EL (cell line): ENCODE measurements at places on chromosomes 3 and 15.

DNA sequence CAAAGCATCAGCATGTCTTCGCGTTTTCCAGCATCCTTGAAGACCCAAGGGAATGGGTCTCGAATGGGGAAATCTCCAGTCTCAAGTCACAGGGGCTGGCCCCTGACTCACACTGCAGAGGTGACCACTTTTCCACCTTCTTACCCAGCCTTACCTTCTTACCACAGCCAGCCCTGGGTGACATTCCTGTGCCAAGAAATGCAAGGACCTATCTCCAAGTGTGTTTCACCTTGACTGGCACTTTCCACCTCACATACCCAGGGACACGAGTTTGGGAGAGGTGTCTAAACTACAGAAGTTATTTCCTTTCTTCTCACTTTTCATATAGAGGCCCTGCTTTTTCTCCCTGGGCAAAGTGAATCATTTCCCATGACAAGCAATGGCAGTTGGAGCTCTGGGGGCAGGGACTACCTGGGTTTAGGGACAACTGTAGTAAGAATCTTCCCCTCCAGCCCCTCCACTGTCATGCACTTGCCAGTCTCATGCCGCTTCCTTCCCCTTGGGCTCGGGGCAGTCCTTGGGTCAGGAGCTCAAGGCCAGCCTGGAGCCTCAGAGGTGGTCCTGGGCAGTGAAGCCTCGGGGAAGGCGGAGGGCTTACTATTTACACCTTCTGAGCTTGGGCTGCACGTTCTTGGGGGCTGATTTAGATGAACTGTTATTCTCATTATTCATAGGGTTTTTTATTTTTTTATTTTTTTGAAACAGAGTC is 16.8 kb downstream of the PAQR5 start:
- no peak for DNase-seq

- DNase-seq, result no peak
Observed at GRCh38 chr3:64166584-64167162, 58.6 kb downstream of the PRICKLE2 start.

DNA sequence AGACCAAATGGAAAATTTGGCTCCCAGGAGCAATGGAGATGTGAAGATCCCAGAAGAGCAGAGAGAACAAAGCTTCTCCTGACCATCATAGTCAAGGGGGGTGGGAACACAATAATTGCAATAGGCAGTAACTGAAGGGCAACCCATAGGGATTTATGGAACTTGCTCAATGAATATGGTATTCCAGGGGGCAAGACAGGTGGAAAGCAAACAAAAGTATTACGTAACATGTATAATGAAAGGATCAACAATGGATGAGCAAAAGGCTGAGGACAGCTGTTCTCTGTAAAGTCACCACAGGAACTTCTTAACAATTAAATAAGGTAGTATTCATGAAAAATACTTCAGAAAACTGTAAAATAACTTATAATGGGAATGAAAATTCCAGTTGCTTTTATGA is 226.1 kb downstream of the PCCB start:
- no peak for DNase-seq

- DNase-seq, result no peak
Observed at GRCh38 chr3:7461202-7461825, 600.4 kb downstream of the GRM7 start.

DNA sequence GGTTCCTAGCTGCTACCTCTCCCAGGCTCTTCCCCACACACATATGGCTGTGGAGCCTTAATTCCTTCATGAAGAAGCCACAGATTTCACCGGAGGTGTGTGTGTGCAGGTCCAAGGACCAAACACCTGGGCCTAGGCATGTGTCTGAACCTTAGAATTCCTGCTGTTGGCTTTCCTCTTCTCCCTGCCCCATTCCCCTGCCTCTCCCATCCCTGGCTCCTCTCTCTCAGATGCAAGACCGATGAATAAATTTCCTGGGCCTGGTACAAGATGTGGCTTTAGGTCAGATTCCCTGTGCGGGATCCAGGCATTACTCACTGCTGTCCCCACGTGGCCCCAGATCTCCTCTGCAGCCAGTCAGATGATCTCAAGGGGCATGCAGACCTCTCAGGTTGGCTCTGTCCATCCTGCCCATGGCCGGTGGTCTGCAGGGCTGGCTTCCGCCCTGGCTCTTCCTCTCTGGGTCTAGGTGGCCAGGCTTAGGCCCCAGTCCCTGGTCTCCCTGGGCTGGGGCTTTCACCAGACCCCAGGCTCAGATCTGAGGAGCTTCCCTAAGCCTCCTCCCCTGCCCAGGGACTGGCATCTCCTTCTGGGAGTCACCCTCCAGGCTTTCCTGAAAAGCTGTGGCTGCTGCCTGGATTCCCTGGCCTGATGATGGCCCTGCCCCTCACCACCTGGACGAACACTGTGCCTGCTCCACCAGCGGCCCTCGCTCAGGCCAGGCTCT is 20.5 kb downstream of the CCR9 start:
- peak; percentile 75 for DNase-seq

GRCh38 chr15:57102858-57103257 is 184.4 kb downstream of the TCF12 start:
- no peak for DNase-seq

GRCh38 chr3:107323723-107324122 is 53.5 kb upstream of the CCDC54 start:
- DNase-seq, result no peak

DNA sequence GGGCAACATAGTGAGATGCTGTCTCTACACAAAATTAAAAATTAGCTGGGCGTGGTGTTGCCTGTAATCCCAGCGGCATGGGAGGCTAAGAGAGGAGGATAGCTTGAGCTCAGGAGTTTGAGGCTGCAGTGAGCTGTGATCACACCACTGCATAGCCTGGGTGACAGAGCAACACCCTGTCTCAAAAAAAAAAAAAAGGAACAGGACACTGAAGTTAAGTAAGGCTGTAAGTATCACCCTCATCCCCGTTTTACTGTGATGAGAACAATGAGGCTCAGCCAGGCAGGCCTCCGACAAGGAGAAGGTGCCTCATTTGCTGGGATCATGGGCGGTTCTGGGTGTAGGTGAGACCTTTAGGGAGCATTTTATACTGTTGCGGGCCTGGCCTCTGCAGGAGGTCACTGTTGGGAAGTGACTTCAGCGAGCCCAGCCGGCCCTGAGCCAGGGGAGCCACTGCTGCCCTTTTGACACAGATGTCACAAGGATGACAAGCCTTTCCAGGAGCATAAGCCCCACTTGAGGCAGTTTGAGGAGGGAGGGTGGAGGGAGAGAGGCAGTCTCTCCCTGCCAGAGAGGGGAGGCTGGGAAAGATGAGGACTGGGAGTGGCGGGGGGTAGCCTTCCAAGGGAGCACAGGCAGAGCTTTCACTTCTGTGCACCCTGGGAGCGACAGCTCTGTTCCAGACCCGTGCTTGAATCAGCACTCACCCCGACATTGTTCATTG is 30.8 kb downstream of the IRAK2 start:
- no peak for DNase-seq

- DNase-seq, result no peak
Observed at GRCh38 chr3:128107834-128108233, 15.8 kb downstream of the RUVBL1 start.

DNA sequence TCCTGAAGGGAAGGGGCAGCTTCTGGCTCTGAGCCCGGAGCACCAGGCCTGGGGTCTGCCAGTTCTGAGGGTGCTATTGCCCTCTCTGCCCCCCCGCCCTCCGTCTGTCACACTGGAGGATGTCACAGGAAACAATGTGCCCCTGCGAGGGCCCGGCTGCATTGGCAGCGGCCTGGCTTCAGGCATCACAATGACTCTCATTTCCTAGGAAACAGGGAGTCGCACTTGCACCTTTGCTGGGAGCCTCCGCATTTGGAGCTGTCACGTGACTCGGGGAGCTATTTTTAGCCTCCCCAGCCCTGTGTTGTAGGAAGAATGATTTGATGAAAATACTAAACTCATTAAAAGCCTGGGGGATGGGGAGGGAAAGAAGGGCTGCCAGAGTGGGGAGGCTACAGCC is 518.9 kb downstream of the SHQ1 start:
- DNase-seq, result no peak

DNA sequence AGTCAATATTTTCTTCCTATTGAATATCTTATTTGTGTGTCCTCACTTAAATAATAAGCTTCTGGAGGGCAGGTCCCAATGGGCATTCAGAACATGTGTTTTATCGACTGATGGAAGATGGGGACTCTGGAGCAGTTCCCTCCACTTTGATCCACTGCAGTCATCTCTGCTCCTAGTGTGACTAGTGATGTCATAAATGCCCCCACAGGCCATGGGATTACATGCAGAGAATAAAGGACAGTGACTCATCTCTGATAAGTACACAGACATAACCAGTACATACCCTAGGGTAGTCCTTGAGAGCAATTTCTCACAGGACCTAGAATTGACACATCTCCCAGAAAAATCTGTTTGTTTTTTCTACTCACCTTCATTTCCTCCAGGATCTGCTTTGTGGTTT is 49.4 kb upstream of the FMN1 start:
- DNase-seq, result peak; percentile 78

DNA sequence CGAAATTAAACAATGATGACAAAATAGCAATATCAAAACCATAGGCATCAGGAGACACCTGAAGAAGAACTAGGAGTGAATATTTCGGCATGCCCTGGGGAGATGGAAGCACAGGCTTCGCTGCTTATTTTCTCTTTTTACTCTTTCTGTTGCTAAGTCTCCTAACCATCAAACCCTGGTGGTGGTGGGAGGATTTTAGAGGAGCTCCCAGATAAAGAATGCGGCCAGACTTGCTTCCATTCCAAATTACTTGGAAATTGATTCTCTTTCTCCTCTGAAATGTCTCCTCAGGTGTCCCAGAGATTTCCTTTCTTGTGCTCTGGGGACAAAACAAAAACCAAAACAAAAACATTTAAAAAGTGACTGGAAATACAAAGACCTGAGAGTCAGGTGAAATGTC is 243.0 kb downstream of the KBTBD8 start:
- no peak for DNase-seq

- peak; percentile 52 for DNase-seq
Observed at GRCh38 chr3:43379343-43379742, 93.0 kb downstream of the SNRK start.

DNA sequence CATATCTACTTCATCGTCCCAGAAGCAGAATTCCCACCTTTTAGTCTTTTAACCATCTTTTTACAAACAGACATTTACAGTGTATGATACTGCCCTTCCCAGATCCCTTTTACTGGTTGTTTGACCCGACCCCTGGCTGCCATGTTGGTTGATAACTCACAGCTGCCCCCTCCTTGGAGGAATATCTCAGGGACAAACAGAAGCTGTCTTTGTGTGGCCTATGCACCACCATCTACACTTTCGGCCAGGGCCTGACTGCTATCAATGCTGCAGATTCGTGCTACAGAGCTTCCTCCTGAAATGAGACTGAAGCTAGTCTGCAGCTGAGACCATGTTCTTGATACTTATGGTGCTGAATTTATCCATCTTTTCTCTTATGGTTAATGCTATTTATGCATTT is 6.6 kb upstream of the POLQ start:
- no peak for DNase-seq

GRCh38 chr3:88809993-88810392 is 297.4 kb upstream of the EPHA3 start:
- DNase-seq, result peak; percentile 25

- DNase-seq, result no peak
Observed at GRCh38 chr3:16462679-16463078, 50.8 kb downstream of the RFTN1 start.

- DNase-seq, result peak; percentile 43
Observed at GRCh38 chr3:48024401-48024800, 8.2 kb upstream of the MAP4 start.

GRCh38 chr3:116020495-116020894 is 397.2 kb downstream of the GAP43 start:
- DNase-seq, result no peak

DNA sequence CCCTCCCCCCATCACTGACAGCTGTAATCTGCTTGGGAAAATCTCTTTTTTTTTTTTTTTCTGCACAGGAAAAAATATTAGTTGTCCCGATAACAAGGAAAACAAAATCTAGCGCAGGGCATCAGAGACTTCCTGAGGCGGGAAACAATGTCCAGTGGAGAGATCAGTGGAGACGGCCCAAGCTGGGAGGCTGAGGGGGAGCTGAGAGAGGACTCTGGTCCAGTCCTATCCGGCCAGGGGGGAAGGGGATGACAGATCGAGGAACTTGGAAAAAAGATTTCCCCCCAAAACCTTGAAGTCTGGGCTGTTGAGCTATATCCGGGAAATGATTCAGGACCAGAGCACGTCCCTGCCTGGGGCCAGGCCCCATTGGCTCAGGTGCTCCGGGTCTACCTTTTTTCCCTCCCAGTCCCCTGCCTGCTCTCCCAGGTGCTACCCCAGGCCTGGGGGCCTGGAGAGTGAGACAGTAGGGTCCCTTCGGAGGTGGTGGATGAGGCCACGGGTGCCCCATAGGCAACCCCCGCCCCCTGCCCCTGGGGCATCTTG is 14.0 kb upstream of the DLL4 start:
- DNase-seq, result no peak

DNA sequence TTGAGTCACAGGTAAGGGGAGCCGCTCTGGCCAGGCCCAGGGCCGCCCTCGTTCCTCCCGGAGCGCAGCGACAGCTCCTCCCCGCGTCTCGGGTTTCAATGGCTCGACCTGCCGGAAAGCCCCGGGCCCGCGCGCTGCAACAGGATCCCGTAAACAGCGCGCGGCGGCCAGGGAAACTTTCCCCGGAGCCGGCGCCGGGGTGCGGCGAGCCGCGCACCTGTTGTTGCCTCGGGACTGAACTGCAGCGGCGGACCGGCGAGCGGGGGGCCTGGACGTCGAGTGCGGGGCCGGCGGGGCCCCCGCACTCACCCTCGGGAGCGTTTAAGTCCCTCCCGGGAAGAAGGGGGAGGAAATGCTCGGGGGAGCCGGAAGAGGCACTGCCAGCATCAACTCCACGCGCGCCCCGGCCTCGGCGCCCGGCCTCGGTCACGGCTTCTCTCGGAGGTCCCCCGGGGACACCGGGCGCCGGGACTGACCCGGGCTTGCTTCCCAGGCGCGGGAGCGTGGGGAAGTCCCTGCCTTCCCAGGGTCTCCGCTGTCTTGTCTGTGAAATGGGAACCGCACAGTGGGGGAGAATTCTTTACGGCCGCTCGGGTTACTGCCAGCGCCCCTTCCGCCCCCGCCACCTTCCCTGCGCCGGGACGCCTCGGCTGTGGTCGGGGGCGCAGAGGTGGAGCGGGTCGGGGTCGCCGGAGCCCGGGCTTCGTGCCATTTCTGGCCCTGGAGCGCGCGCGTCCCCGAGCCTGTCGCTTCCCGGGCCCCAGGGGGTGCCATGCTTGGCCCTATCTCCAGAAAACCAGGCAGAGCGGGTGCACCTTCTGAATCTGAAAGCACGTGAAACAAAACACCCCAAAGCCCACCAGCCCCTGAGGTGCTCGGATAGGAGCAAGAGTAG is 7.5 kb upstream of the PGPEP1L start:
- peak; percentile 73 for DNase-seq

- peak; percentile 72 for DNase-seq
Observed at GRCh38 chr15:63212050-63213004, 22.9 kb downstream of the RAB8B start.

DNA sequence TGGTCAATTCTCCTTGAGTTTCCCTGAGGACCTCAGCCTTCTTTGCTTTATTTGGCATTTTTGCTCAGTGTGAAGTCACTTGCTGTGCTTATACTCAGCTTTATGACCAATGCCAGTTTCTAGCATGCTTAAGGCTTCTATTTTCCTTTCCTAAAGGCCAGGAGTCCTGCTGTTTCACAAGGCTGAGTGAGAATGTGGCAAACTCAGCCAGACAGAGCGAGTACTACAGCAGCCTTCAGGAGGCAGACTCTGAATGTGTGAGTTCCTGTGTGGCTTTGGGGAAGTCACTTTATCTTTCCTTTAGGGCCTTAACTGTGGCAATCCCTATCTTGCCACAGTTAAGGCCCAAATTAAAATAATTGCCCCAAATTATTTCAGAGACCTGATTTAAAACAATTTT is 213.2 kb upstream of the MRPL3 start:
- DNase-seq, result no peak
